ENCODE measurements at places on chromosomes 6 and 20. TPM values are rescaled to one million over a fixed set of nuclear protein-coding genes. Genes with fewer than 3 reads are reported as not detected.

DNA sequence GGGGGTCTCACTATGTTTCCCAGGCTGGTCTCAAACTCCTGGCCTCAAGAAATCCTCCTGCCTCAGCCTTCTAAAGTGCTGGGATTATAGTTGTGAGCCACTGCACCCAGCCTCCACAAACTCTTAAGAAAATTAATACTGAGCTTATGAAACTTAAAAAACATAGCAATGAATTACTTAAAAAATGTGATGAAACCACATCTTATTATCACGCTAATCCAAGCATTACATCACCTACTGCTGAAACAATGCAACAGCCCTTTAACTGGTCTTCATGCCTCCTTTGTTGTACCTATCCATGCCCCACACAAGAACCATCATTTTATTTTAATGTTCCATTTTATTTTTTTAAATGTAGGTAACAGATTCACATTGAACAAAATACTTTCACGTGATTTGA is 24.9 kb downstream of the SESN1 start:
- no peaks in the 10 kb centered on the region for H3K27me3 ChIP-seq
- no peak overlapping the region for H3K4me3 ChIP-seq
- H3K4me1 ChIP-seq: peaks cover 35% of the 10 kb centered on the region
- no peak for DNase-seq
- H3K36me3 ChIP-seq: no peaks in the 10 kb centered on the region
- no peak overlapping the region for H3K27ac ChIP-seq

DNA sequence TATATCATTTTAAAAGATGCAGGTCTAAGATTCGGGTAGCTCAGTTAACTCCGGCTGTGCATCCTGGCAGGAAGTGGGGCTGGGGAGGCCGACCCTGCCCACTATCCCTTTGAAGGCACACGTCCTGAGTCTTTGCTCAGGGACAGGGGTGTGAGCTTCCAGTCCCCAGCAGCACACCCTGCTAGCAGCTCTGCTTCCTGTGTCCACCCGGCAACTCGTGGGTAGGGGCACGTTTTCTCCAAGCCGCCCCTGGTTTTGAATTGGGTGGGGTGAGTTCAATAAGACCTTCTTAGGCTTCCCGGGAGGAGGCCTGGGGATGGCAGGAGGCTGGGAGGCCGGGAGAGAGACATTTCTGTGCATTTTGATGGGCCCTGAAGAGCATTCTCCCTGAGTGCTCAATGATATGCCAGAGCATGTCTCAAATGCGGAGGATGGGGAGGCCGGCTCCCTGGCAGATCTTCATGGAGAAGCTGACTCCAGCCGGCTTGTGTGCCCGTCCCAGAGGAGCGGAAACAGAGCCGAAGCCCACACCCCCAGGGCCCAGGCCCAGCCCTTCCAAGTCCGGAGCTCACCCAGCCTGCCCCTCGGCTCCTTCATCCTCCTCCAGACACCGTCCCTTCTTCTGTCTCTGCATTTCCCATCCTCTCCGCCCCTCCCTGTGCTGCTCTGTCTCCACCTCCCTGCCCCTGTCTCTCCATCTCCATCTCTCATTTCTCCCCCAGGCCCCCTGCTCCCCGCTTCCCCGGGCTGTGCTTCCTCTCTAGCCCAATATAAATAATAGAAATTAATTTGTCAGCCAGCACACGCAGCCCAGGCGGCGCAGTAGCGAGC is 36.3 kb upstream of the ZFAND3 start:
- no peaks in the 10 kb centered on the region for H3K4me1 ChIP-seq
- H3K36me3 ChIP-seq: no peaks in the 10 kb centered on the region
- peak overlapping the region; percentile 49 for H3K4me3 ChIP-seq
- peak overlapping the region; percentile 27 for H3K27ac ChIP-seq

GRCh38 chr20:46698788-46699187 is 9.5 kb upstream of the TP53RK start:
- H3K27ac ChIP-seq: no peak overlapping the region
- H3K4me1 ChIP-seq: no peaks in the 10 kb centered on the region
- DNase-seq: no peak
- H3K36me3 ChIP-seq: no peaks in the 10 kb centered on the region

- no peak for DNase-seq
- H3K4me3 ChIP-seq: no peak overlapping the region
- no peak overlapping the region for H3K27ac ChIP-seq
- no peaks in the 10 kb centered on the region for H3K4me1 ChIP-seq
- H3K27me3 ChIP-seq: no peaks in the 10 kb centered on the region
- no peaks in the 10 kb centered on the region for H3K36me3 ChIP-seq
Measured at GRCh38 chr20:14657266-14658005, 320.0 kb upstream of the FLRT3 start.

DNA sequence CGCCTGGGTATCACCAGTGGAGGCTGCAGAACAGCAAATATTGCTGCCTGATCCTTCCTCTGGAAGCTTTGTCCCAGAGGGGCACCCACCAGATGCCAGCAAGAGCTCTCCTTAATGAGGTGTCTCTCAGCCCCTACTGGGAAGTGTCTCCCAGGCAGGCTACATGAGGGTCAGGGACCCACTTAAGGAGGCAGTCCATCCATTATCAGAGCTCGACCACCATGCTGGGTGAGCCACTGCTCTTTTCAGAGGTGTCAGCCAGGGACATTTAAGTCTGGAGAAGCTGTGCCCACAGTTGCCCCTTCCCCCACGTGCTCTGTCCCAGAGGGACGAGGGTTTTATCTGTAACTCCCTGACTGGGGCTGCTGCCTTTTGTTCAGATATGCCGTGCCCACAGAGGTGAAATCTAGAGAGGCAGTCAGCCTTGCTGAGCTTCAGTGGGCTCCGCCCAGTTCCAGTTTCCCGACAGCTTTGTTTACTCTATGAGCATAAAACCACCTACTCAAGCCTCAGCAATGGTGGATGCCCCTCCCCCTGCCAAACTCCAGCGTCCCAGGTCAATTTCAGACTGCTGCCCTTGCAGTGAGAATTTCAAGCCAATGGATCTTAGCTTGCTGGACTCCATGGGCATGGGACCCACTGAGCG is 25.9 kb upstream of the AIG1 start:
- no peak overlapping the region for H3K27ac ChIP-seq
- H3K27me3 ChIP-seq: no peaks in the 10 kb centered on the region
- no peaks in the 10 kb centered on the region for H3K4me1 ChIP-seq

GRCh38 chr20:32484225-32484957 is 100.7 kb downstream of the NOL4L start:
- H3K4me3 ChIP-seq: peak overlapping the region; percentile 92
- no peaks in the 10 kb centered on the region for H3K4me1 ChIP-seq
- peak; percentile 32 for DNase-seq
- H3K27me3 ChIP-seq: no peaks in the 10 kb centered on the region
- no peaks in the 10 kb centered on the region for H3K36me3 ChIP-seq

GRCh38 chr6:160173806-160174527 is 52.4 kb downstream of the SLC22A1 start:
- no peak overlapping the region for H3K4me3 ChIP-seq
- no peaks in the 10 kb centered on the region for H3K4me1 ChIP-seq
- H3K27ac ChIP-seq: no peak overlapping the region

- no peaks in the 10 kb centered on the region for H3K4me1 ChIP-seq
- no peak overlapping the region for H3K4me3 ChIP-seq
- DNase-seq: no peak
- no peaks in the 10 kb centered on the region for H3K27me3 ChIP-seq
Measured at GRCh38 chr6:18326980-18327379, 60.2 kb upstream of the RNF144B start.

DNA sequence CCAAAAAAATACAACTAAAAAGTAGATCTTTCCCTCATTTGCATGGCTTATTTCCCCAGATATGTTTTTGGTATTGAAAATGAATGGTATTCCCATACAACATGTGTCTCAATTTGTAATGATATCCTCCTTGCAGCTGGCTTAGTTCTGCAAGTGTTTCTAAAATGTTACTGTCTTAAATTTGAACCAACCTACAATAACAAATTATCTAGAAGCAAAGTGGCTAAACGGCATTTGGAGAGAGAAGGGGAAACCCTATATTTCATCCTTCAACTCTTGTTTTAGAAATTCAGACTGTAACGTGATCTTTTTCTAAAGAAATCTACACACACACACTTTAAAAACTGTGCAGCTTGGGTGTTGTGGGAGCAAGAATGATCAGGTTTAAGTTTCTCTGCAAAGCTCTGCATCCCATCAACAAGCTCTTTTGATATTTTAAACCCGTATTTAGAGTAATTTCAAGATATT is 153.0 kb downstream of the SOBP start:
- no peak for DNase-seq
- H3K4me3 ChIP-seq: no peak overlapping the region
- H3K36me3 ChIP-seq: no peaks in the 10 kb centered on the region
- no peaks in the 10 kb centered on the region for H3K27me3 ChIP-seq
- no peak overlapping the region for H3K27ac ChIP-seq

GRCh38 chr6:90978046-90978445 is 391.2 kb upstream of the MAP3K7 start:
- DNase-seq: no peak
- no peaks in the 10 kb centered on the region for H3K27me3 ChIP-seq
- no peak overlapping the region for H3K4me3 ChIP-seq

DNA sequence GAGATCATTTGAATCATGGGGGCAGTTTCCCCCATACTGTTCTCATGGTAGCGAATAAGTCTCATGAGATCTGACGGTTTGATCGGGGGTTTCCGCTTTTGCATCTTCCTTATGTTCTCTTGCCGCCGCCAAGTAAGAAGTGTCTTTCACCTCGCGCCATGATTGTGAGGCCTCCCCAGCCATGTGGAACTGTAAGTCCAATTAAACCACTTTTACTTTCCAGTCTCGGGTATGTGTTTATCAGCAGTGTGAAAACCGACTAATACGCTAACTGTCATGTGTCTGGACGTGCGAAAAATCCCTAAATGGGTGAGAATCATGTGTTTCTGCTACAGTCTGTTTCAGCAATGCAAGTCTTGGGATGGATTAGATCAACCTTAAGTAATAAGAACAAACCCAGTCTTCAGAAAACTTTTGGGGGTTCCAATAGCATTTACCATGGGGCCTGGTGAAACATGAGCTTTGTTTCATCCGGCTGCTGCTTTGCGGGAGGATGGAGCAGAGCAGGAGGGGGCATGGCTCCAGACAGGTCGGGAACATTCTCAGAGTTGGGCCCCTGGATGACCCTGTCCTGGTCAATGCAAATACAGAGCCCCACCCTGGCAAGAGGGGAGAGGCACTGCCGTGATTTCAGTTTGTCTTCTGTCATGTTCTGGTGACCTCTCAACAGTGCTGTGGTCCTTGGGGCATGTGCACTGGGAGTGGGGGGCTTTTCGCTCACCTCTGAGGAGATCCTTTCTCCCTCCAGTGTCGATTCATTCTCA is 41.5 kb downstream of the CTCFL start:
- no peaks in the 10 kb centered on the region for H3K4me1 ChIP-seq
- H3K36me3 ChIP-seq: no peaks in the 10 kb centered on the region
- H3K4me3 ChIP-seq: no peak overlapping the region

DNA sequence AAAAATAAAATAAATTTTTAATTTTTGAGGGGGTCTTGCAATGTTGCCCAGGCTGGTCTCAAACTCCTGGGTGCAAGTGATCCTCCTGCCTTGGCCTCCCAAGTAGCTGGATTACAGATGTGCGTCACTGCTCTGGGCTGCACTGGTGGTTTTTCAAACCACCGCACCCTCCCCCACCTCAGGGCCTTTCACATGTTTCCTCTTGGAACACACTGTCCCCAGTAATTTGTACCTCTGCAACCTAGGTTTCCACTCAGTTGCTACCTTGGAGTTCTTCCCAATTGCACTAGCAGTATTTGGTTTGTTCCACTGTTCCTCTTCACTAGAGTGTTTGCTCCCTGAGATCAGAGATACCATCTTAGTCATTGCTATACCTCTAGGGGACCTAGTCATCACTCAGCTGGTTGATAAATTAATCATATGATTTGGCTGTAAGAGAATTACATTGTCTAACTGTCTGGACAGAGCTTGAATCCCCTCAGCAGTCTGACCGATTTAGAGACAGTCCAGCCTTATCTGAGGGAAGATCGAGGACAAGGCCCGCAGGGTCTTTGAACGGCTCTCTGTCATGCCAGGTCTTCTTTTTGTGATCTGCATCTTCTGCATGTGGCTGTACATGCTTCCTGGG is 32.0 kb downstream of the CEP43 start:
- no peaks in the 10 kb centered on the region for H3K27me3 ChIP-seq
- H3K36me3 ChIP-seq: no peaks in the 10 kb centered on the region

DNA sequence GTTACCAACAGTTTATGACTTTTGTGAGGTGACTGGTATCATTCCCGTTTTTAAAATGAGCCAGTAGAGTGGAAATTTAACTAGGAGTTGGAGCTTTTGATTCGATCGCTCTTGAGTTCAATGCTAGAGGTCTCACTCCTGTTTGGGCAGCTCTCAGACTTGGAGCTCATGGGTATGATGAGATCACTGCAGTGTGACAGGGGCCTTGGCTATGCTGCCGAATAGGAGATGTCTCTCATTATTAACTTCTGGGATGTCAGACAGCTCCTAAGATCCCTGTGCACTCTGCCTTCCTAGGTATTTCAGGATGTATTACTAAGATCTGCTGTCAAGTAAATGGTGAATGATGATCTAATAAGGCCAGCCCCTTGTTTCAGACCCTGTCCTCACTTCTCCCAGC is 20.4 kb downstream of the AKAP12 start:
- no peaks in the 10 kb centered on the region for H3K27me3 ChIP-seq
- H3K4me1 ChIP-seq: peaks cover 4% of the 10 kb centered on the region
- no peaks in the 10 kb centered on the region for H3K36me3 ChIP-seq

- no peaks in the 10 kb centered on the region for H3K36me3 ChIP-seq
- H3K27me3 ChIP-seq: no peaks in the 10 kb centered on the region
- no peak overlapping the region for H3K4me3 ChIP-seq
- no peak overlapping the region for H3K27ac ChIP-seq
- H3K4me1 ChIP-seq: no peaks in the 10 kb centered on the region
Measured at GRCh38 chr20:33753763-33754162, 22.0 kb downstream of the ZNF341 start.

DNA sequence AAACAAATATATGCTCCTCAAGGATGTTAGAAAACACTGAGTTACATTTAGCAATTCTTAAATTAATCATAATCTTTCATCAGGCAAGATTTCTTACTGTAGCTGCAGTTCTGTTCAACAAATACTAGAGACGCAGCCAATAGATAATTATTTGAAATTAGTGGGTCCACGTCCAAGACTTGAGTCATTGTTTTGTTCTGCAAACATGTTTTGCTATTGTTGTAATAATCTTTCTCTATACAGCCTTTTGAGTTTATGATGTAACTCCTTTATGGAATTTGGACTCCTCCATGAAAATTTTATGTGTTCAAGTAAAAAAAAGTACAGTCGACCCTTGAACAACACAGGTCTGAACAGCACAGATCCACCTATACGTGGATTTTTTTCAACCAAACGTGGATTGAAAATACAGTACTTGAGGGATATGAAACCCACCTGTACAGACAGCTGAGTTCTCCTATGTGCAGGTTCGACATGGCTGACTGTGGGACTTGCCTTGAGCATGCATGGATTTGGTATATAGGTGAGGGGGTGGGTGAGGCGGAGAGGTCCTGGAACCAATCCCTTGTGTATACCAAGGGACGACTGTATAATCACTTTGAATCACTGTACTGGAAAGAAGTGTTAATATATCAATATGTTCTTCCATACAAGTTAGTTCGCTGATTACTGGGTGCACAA is 41.3 kb upstream of the SLC22A16 start:
- no peaks in the 10 kb centered on the region for H3K27me3 ChIP-seq
- H3K27ac ChIP-seq: no peak overlapping the region

The TMEM170B gene
- 0.35 TPM for total RNA-seq

The NHSL1 gene
- total RNA-seq: 158 TPM

The SLC26A8 gene
- 1.7 TPM for total RNA-seq

The PNLDC1 gene
- total RNA-seq: not detected

The TBP gene
- 14.2 TPM for total RNA-seq

The DEFB126 gene
- total RNA-seq: not detected

The ARFRP1 gene
- total RNA-seq: 67.6 TPM
